AG10803 (cell line): ENCODE measurements at places on chromosomes 5 and 9.
A peak's percentile ranks its signal among the peaks of the same experiment; 100 is the strongest.

DNA sequence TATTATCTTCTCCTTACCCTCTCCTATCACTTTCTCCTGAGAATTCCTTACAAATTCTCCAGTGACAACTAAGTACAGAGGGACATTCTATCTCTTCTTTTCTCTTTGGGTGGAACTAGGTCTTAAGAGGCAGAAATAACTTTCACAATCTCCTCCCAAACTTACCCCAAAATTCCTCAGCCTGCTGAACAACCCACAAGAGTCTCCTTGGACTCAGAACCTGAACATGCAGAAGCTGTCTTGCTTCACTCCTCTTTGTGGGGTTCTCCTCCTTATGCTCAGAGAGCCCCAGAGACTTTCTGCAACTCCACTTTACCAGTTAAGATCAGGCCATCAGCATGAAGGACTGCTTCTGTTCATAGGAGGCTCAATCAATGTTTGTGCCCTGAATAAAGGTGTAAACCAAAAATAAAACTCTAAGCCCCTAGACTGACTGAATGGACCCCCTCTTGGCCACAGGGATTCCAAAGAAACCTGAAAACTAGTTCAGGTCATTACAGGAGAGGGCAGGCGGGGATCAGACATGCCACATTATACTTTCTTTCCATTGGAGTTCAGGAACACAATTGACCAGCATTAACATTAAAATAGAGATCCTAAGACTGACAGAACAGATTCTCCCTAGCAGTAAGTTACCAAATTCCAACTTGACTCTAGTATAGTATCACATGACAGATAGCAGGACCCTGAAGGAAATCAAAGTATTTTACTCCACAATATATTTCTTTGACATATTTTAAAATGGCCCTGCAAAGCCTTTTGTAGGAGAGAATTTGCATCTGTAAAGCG is 179.7 kb upstream of the FBXL17 start:
- peak; percentile 70 for DNase-seq

- DNase-seq = no peak
Measured at GRCh38 chr5:115767424-115767823, 49.0 kb downstream of the CDO1 start.

DNA sequence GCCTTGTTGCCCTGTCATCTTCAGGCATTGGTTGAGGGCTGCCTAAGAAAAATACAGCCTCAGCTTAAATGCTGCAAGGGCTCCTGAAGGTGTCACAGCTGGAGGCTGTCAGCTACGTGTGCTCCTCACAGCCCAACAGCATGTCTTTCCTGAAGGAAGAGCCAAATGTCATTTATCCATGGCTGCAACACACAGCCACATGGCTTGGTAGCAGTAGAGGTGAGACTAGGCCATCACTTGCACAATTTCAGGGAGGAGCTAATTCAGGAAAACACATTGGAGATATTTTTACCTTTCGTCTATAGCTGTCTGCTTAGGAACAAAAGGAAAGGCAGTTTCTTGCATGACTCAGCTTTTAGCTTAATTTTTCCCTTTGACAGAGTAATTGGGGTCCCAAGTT is 260.7 kb downstream of the SYK start:
- no peak for DNase-seq

GRCh38 chr5:84794486-84795035 is 409.9 kb upstream of the EDIL3 start:
- no peak for DNase-seq

DNA sequence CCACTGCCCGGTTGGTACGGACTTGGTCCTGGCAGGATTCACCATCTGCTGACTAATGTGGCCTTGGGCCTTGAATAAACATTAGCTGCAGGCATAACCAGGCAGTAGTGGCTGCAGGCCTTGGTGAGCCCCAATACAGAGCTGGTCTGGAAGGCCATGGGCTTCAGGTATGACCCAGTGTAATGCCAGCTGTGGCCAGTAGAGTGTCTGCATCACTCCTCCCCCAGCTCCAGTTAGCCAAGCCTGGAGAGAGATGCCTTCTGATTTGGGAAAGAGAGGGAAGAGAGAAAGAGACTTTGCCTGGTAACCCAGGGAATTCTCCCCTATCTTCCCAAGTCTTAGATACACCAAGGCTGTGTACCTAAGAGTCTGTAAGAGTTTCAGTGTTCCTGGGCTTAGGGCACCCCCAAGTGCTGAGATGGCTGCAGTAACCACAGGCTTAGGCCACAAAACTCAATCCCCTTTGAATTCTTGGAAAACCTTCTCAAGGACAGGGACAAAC is 5.6 kb upstream of the C5 start:
- no peak for DNase-seq

DNA sequence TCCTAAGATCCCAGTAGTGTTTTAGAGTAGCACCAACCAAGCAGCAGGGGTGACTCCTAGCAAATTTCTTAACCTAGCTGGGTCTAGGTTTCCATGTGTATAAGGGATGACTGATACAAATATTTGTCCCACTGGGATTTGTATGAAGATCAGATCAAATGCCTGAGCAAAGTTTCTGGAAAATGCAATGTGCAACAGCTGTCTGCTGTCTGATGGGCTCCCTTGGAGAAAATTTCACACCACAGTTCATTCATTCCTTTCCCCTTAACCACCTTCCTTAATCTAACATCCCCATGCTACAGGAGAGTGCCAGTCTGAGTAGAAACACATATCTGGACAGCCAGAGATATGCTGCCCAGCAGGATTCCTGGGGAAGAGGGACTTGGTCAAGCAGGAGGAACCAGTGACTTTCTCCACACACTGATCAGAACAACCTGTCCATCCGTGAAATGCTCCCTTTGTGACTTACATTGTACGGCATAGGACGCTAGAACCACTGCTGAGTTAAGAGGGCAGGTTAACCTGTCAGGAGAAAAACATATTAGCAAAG is 53.3 kb downstream of the PTPN3 start:
- DNase-seq = peak; percentile 8

DNA sequence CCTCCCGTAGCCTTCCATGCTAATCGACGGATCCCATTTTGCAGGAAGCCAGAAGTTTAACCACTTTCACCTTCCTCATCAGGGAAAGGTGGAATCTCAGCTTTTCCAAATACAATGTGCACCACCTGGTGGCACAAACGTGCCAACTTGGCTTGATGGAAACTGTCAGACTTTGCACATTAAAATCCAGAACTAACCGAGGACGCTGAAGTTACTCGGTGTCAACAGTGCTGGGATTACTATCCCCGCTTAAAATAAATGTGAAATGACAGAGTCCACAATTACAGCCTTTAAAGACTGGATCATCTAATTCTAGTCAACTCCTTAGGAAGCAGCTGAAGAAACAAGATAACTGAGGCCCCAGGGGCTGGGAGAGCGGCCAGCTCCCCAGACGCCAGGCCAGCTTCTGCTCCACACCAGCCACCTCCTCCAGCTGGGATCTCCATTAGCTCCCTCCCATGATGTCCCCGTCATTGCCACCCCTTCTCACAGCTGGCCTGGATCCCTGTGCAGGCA is 50.1 kb upstream of the RETREG1 start:
- no peak for DNase-seq

DNA sequence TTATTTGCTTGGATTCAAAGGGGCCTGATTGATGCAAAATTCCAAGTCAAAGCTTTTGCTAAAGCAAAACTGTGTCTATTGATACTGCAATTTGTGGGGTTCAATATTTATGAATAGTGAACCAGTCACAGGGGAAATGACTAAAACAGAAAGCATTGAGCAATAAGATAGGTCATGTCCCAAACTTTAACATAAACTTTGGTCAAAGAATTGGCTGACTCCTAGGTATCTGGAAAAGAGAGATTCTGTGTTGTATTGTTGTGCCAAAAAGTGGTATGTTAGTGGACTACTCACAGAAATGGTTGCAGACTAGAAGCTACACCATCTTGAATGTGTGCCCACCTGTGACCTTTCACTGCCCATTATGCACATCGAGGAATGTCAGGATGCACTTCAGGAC is 585.5 kb upstream of the RGMB start:
- DNase-seq = no peak

- no peak for DNase-seq
Measured at GRCh38 chr5:133119233-133119711, 67.5 kb downstream of the HSPA4 start.

DNA sequence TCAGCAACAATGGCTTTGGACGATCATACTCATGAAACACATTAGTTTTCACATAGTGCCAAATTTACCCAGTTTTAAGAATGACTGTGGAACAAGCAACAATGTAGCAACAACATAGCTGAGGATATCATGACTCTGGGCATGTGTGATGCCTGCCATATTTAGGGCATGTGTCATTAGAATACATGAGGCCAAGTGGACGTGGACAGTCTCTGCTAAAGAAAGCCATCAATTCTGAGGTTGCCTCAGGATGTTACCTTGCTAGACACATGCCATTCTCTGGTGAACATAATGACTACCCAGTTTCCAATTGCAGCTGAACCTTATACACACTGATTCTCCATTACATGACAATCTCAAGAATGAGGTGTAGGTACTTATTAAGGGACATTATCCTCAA is 103.3 kb upstream of the ADAMTS19 start:
- no peak for DNase-seq

- peak; percentile 81 for DNase-seq
Measured at GRCh38 chr9:98707166-98708102, 1.3 kb downstream of the GABBR2 start.

GRCh38 chr5:131634666-131634995 is 398 bp downstream of the RAPGEF6 start:
- DNase-seq = peak; percentile 49
